ENCODE measurements at places on chromosomes 11 and 22.

- no peak for DNase-seq
Measured at GRCh38 chr11:105701098-105701497, 91.2 kb downstream of the GRIA4 start.

DNA sequence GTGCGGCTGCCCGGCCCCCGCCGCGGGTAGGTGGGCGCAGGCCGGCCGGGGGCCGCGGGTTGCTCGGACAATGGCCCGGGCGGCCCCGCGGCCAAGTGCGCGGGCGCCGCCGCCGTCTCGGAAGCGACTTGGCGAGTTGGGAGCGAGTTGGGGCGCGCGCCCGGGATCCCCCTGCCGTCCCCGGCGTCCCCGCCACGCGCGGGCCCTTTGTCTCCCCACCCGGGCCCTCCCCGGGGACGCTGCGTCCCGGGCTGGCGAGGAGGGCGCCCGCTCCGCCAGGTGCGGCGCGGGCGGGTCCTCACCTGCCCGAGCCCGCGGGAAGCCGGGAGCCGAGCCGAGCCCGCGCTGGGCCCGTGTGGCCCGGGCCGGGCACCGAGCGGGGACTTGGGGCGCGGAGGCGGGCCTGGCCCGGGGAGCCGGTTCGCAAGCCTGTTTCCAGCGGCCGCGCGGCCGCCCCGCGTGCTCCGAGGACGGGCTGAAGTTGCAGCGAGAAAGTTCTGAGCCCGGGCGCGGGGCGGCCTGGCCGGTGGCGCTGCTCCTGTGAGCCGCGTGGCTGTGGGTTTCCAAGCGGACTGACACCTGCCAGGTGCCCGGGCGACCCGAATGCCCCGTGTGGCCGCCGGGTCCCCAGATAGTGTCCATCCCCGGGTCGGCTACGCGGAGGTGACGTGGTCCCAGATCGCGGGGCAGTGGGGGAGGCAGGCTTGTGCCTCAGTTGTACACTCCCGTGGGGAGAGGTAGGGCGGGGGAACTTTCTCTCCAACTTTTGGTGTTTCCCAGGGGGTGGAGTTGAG, 586 bp downstream of the LRP5 start:
- DNase-seq = no peak

DNA sequence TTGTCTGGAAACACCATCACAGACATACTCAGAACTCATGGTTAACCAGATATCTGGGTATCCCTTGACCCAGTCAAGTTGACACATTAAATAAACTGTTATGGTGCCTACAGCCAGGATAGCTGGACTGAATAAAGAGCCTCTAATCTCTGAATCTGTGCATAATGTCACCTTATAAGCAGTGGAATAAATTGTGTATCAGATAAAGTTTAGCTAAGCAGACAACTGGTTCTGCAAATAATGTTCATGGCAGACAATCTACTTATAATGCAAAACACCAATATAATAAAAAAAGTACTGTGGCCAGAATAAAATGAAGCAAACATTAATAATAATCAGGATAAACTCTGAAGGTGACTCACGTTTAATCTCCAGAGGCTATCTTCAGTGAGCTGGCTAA, 628.5 kb upstream of the FAT3 start:
- no peak for DNase-seq

GRCh38 chr11:100575860-100576717, 111.0 kb upstream of the ARHGAP42 start:
- DNase-seq = no peak

Measured in stimulated activated CD4-positive, alpha-beta T cell treated with anti-CD3 and anti-CD28 coated beads, Interleukin-1b, Interleukin-23, amount 100 ng/mL, for 4 hours (primary cell).